ENCODE measurements at places on chromosomes 6 and 20. TPM values are rescaled to one million over a fixed set of nuclear protein-coding genes. Genes with fewer than 3 reads are reported as not detected.

GRCh38 chr6:139568151-139568955, 193.9 kb upstream of the CITED2 start:
- no peaks in the 10 kb centered on the region for H3K36me3 ChIP-seq
- H3K27ac ChIP-seq: no peak overlapping the region
- DNase-seq: no peak
- H3K4me3 ChIP-seq: no peak overlapping the region
- no peaks in the 10 kb centered on the region for H3K4me1 ChIP-seq

GRCh38 chr6:41427642-41428335, 92.4 kb downstream of the NCR2 start:
- DNase-seq: peak; percentile 73
- H3K27ac ChIP-seq: no peak overlapping the region
- peaks cover 20% of the 10 kb centered on the region for H3K4me1 ChIP-seq
- peak overlapping the region; percentile 40 for H3K4me3 ChIP-seq

- no peaks in the 10 kb centered on the region for H3K27me3 ChIP-seq
- no peak for DNase-seq
- no peaks in the 10 kb centered on the region for H3K36me3 ChIP-seq
- H3K4me3 ChIP-seq: no peak overlapping the region
- no peaks in the 10 kb centered on the region for H3K4me1 ChIP-seq
Measured at GRCh38 chr20:8790442-8791074, 278.3 kb upstream of the PLCB4 start.

DNA sequence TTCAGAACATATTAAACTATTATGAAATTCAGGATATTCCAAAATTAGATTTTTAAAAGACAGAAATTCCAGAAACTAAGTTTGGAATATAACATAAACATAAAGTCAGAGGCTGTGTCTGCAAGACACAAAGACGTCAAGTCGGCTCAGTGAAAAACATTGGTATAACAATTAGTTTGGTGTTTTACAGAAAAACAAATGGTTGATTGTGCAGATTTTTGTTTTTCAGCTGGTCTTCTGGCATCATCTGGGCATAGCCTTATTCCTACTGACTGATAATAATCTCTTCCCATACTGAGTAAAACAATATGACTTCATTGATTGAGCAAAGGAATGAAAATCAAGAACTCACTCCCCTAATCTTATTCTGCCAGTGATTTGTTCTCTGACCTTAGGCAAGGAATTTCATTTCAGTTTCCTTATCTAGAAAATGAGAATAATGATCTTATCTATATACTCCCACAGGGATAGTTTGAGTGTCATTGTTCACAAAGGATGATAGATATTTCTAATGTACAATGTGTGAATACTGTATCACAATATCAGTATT, 84.3 kb downstream of the FRK start:
- no peaks in the 10 kb centered on the region for H3K4me1 ChIP-seq
- no peak overlapping the region for H3K27ac ChIP-seq
- H3K4me3 ChIP-seq: no peak overlapping the region
- no peak for DNase-seq
- H3K36me3 ChIP-seq: no peaks in the 10 kb centered on the region

- no peak for DNase-seq
- H3K27me3 ChIP-seq: no peaks in the 10 kb centered on the region
- no peak overlapping the region for H3K27ac ChIP-seq
- no peaks in the 10 kb centered on the region for H3K36me3 ChIP-seq
- no peak overlapping the region for H3K4me3 ChIP-seq
Measured at GRCh38 chr6:165834613-165835259, 171.7 kb upstream of the PDE10A start.

DNA sequence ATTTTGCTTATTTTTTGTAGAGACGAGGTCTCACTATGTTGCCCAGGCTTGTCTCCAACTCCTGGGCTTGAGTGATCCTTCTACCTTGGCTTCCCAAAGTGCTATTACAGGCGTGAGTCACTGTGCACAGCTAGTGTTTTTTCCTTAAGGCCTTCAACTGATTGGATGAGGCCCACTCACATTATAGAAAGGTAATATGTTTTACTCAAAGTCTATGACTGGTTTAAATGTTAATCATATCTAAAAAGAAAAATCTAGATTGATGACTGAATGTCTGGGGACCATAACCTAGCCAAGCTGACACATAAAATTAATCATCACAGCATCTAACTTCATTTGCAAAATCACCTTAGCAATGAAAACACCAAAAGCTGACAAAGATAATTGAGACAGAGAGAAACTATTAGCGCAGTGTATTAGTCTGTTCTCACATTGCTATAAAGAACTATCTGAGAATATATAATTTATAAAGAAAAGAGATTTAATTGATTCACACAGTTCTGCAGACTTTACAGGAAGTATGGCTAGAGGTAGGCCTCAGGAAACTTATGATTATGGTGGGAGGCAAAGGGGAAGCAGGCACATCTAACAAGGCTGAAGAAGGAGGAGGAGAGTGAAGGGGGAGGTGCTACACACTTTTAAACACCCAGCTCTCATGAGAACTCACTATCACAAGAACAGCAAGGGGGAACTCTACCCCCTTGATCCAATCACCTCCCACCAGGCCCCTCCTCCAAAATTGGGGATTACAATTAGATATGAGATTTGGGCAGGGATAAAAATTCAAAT, 66.8 kb upstream of the ARHGAP18 start:
- no peaks in the 10 kb centered on the region for H3K36me3 ChIP-seq
- no peaks in the 10 kb centered on the region for H3K27me3 ChIP-seq
- no peak overlapping the region for H3K4me3 ChIP-seq
- DNase-seq: no peak
- H3K4me1 ChIP-seq: no peaks in the 10 kb centered on the region

- H3K27me3 ChIP-seq: no peaks in the 10 kb centered on the region
- H3K36me3 ChIP-seq: no peaks in the 10 kb centered on the region
- H3K4me1 ChIP-seq: no peaks in the 10 kb centered on the region
- H3K4me3 ChIP-seq: no peak overlapping the region
- no peak for DNase-seq
- H3K27ac ChIP-seq: no peak overlapping the region
Measured at GRCh38 chr20:51244466-51244865, 221.6 kb upstream of the KCNG1 start.

DNA sequence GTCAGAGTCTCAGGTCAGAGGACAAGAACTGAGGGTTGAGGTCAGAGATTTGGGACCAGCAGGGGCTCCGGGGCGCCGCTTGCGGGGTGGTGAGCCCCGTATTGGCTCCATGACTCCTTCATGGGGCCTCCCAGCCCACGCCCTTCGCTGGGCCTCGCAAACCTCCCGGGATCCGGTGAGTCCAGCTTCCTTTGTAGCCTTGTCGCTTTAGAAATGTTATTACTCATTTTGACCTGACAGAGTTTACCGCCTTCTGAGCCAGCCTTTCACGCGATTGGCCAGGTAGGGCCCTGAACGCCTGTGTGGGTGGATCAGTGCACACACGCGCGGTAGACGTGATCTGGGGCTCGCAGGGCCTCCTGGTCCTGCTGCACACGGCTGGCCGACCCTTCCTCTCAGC, 181.1 kb downstream of the ERMARD start:
- no peaks in the 10 kb centered on the region for H3K36me3 ChIP-seq
- H3K4me1 ChIP-seq: no peaks in the 10 kb centered on the region
- H3K27ac ChIP-seq: no peak overlapping the region
- no peak for DNase-seq
- H3K4me3 ChIP-seq: no peak overlapping the region

DNA sequence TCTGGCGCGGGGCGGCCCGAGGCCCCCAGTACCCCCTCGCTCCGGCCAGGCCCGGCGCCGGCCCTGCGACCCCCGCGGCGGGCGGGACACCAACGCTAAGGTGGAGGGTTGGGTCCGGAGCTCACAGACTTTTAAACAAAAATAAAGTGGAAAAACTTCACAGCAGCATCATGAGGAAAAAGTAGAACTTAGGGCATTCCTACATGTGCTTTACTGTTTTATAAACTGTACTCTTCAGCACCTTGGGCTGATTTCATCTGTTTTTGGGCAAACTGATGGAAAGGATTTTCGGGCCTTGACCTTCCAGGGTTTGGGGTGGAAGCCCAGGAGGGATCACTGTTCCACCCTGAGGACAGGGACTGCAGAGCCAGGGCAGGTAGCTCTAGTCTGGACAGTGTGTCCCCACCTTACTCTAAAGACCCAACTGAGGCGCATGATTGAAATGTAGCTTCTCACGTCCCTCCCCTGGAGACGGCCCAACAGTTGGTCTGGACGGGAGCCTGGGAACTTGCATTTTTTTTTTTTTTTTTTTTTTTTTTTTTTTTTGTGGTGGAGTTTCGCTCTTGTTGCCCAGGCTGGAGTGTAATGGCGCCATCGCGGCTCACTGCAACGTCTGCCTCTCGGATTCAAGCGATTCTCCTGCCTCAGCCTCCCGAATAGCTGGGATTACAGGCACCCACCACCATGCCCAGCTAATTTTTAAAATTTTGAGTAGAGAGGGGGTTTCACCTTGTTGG, 740 bp downstream of the NELFCD start:
- no peaks in the 10 kb centered on the region for H3K36me3 ChIP-seq
- H3K4me1 ChIP-seq: peaks cover 3% of the 10 kb centered on the region
- no peaks in the 10 kb centered on the region for H3K27me3 ChIP-seq
- peak; percentile 62 for DNase-seq
- H3K27ac ChIP-seq: peak overlapping the region; percentile 97

The RAB44 gene
- not detected for total RNA-seq

DNA sequence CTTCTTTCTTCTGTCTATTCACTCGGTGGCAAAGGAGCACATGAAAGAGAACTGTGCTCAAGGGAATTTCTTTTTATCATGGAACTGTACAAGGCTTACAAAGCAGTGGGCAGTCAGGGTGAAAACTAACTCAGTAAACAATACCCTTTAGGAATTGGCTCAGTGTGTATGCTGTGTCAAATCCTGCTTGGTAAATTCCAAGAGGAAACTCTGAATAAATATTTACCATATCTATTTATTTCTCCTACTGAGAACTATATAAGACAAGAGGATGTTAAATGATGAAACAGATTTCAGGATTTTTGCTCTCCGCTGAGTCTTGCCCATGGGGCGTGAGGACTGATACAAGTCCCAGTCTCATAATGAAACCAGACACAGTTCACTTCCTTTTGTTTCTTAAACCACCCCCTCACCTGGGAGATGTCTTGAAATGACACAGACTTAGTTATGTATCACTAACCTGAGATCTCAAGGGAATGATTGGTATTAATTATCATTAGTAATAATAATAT, 188.8 kb downstream of the BACH2 start:
- H3K27ac ChIP-seq: no peak overlapping the region
- H3K27me3 ChIP-seq: no peaks in the 10 kb centered on the region
- H3K36me3 ChIP-seq: no peaks in the 10 kb centered on the region
- no peaks in the 10 kb centered on the region for H3K4me1 ChIP-seq
- DNase-seq: no peak

The WFDC12 gene
- total RNA-seq: not detected

DNA sequence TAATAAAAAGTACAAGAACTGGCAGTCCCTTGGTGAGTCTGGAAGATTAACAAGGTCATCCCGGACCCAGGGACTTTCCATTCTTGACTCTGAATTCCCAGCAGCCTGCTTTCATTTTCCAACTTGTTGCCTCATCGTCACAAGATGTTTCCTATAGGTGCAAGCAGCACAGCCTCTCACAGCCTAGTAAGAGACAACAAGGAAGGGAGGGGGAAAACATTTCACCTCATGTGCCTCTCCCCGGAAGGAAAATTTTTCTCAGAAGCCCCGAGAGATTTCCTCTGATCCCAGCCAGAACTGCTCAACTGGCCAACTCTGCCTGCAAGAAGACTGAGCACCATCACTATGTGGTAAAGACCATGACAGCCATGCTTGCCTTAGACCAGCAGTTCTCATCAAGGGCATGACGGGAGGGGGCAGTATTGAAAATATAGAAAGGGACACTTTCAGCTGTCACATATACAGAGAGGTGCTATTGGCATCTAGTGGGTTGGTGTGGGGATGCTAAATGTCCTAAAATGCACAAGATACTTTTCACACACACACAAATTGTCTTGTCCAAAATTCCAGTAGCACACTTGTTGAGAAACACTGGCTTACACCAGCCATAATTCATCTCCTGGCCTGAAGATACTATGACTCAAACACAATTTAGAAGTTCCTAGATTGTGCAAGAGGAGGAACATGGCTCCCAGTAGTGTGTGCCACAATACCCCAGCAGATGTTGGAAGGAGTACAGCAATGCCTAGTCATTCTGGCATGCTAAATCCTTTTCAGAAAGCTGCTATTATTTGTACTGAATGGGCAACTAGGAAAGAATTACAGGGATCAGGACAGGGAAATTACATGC, 10.8 kb upstream of the WTAP start:
- no peak for DNase-seq
- H3K27me3 ChIP-seq: no peaks in the 10 kb centered on the region
- no peaks in the 10 kb centered on the region for H3K4me1 ChIP-seq
- no peak overlapping the region for H3K27ac ChIP-seq
- H3K4me3 ChIP-seq: no peak overlapping the region
- H3K36me3 ChIP-seq: no peaks in the 10 kb centered on the region

GRCh38 chr6:149963212-149963461, 606 bp upstream of the ULBP1 start:
- peak; percentile 67 for DNase-seq
- no peaks in the 10 kb centered on the region for H3K36me3 ChIP-seq
- no peak overlapping the region for H3K27ac ChIP-seq
- peaks cover 76% of the 10 kb centered on the region for H3K27me3 ChIP-seq
- peaks cover 14% of the 10 kb centered on the region for H3K4me1 ChIP-seq

- peaks cover 6% of the 10 kb centered on the region for H3K4me1 ChIP-seq
- no peak for DNase-seq
- no peak overlapping the region for H3K4me3 ChIP-seq
- no peak overlapping the region for H3K27ac ChIP-seq
Measured at GRCh38 chr20:50163570-50164317, 10.2 kb upstream of the PEDS1 start.

- no peak overlapping the region for H3K4me3 ChIP-seq
- no peak for DNase-seq
- no peak overlapping the region for H3K27ac ChIP-seq
- H3K36me3 ChIP-seq: no peaks in the 10 kb centered on the region
- H3K27me3 ChIP-seq: no peaks in the 10 kb centered on the region
- peaks cover 6% of the 10 kb centered on the region for H3K4me1 ChIP-seq
Measured at GRCh38 chr20:37980876-37981275, 52.4 kb downstream of the TTI1 start.

The STK38 gene
- 19.8 TPM for total RNA-seq

The RRAGD gene
- 29.7 TPM for total RNA-seq

The PPP1R3D gene
- total RNA-seq: 3.5 TPM

The TNXB gene
- 4.8 TPM for total RNA-seq

- H3K27ac ChIP-seq: no peak overlapping the region
- no peaks in the 10 kb centered on the region for H3K36me3 ChIP-seq
- no peaks in the 10 kb centered on the region for H3K4me1 ChIP-seq
- no peak for DNase-seq
- H3K4me3 ChIP-seq: no peak overlapping the region
Measured at GRCh38 chr20:18901980-18902737, 88.6 kb downstream of the SCP2D1 start.

GRCh38 chr6:125157280-125157679, 3.7 kb downstream of the TPD52L1 start:
- H3K27ac ChIP-seq: no peak overlapping the region
- H3K4me3 ChIP-seq: no peak overlapping the region
- no peaks in the 10 kb centered on the region for H3K36me3 ChIP-seq
- peaks cover 23% of the 10 kb centered on the region for H3K27me3 ChIP-seq
